Stimulated activated CD8-positive, alpha-beta memory T cell treated with anti-CD3 and anti-CD28 coated beads, Interleukin-4, amount 100 ng/mL, for 1 hour (primary cell): ENCODE measurements at places on chromosomes 12 and 14.

GRCh38 chr14:32710731-32711680 lies 227.7 kb upstream of the NPAS3 start:
- DNase-seq = no peak

DNA sequence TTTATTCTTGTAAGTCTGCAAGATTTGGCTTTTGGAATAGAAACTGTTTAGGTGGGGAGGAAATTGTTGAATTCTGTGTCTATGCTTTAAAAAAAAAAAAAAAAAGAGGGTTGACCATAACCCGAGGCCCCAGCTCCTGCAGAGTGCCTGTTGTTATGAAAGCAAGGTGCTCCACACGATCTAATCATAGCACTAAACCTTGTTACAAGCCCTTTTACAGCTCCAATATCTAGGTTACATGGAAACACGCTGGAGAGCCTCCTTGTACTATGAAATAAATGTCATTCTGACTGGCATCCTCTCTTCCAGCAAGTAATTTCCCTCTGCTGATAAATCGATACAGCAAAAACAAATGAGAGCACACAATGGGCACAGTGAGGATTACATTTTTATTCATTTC lies 303.1 kb upstream of the SOX5 start:
- no peak for DNase-seq

GRCh38 chr14:72576258-72576657 lies 317.6 kb downstream of the DPF3 start:
- DNase-seq = no peak

- no peak for DNase-seq
These were observed 725.0 kb upstream of the FLRT2 start for GRCh38 chr14:84804895-84805294.

DNA sequence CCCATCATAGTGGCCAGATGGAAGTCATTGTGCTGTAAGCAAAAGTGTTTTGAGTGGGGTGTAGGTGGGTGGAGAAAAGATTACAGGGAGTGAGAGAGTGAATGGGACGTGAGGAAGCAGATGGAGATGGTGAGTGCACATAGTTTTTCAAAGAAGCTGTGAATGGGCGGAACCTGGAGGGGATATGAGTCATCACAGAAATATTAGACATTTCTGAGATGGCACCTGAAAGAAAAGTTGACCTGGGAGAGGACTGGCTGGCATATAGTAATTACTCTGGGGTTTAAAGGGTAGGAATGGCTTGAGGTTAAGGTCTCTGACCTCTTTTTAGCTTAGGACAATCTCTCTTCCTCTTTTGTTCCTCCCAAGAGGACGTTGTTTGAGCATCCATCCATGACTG lies 50.5 kb downstream of the ANO4 start:
- no peak for DNase-seq

DNA sequence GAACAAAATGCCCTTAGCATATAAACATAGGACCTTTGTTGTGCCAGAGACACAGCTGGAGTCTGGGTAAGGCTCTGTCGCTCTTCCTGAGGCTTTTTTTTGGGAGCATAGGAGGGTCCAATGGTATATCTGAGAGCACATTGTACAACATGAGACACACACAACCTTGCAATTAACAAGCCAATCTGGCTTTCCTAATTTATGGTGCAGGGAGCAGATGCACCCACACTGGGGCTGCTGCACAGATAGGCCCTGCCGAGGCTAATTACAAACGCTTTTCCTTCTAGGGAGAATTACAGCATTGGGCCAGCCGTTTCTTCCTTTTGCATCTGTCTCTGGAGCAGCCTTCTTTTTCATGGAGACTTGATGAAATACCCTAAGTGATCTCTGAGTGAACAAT lies 75.0 kb upstream of the OVCH1 start:
- DNase-seq = no peak

GRCh38 chr14:84409435-84409834 lies 1120.5 kb upstream of the FLRT2 start:
- DNase-seq = no peak

GRCh38 chr12:7008864-7009263 lies 9.4 kb downstream of the LPCAT3 start:
- DNase-seq = no peak

GRCh38 chr12:107243341-107243740 lies 150.0 kb upstream of the CRY1 start:
- no peak for DNase-seq

DNA sequence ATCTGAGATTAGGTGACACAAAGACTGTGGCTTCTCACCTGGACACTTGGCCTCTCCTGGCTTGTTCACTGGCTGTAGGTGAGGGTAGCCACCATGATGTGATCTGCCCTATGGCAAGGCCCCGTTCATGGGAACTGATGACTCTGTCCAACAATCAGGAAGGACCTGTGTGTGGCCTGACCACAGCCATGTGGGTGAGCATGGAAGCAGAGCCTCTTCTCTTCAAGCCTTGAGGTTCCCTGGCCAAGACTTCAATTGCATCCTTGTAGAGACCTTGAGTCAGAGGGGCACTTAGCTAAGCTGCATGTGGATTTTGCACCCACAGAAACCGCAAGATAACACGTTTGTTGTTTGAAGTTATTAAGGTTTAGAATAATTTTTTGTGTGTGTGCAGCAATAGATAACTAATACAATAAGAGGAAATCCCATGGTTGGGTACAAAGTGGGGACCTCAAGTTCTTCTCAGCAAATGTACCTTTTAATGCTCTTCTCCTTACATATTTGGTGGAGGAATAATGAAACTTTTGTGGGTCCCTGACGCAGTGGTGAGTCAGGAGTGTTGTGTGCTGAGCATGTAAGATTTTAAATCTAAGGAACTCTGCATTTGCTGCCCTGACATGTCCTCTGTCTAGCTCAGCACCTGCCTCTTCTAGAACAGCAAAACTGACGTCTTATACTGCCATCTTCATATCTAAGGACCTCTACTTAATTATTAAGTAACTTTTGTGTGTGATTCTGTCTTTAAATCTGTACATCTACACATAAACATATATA lies 27.5 kb upstream of the PLEKHG7 start:
- no peak for DNase-seq

GRCh38 chr12:105113094-105113493 lies 5.6 kb downstream of the WASHC4 start:
- no peak for DNase-seq

- no peak for DNase-seq
These were observed 971.7 kb downstream of the FSCB start for GRCh38 chr14:43535231-43535838.

GRCh38 chr12:53044052-53044581 lies 5.7 kb upstream of the TNS2 start:
- no peak for DNase-seq

- DNase-seq = no peak
These were observed 1.5 kb upstream of the CRIP2 start for GRCh38 chr14:105473033-105473676.

GRCh38 chr14:80584744-80585505 lies 356.6 kb downstream of the CEP128 start:
- no peak for DNase-seq

DNA sequence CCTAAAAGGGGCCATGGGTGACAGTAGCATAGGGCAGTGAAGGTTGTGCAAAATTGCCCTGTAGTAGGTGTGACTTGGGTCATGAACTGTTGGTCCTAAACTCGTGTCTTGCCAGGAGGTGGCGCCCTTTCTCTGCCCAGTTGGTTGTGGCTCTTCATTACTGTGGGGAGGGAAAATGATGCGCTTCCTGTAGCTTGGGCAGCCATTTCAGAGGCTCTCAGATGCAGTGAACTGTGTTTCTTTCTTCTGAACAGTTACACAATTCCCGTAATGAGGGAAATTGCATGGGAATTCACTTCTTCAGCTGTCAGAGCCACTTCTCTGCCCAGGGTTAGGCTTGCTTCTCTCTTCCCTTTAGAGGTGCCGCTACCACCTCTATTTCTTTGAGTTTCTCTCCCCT lies 148.1 kb upstream of the NRXN3 start:
- DNase-seq = no peak

GRCh38 chr12:54529581-54529980 lies 19.8 kb upstream of the PDE1B start:
- no peak for DNase-seq

DNA sequence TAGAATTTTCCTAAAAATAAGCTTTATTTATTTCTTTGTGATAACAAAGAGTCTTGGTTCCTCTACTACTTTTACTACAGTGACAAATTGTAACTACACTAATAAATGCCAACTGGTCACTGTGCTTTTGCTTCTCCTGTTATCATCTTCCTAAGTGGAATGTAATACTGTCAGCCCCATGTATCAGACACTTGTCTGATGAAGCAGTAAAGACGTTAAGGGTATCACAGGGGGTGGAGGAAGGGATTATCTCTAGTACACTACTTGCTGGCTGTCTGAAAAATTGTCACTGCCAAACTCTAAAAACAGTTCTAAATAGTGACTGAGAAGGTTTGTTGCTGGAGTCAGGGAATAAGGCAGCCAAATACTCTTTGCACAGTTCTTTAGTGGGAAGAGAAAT lies 11.3 kb downstream of the ASB8 start:
- no peak for DNase-seq

- no peak for DNase-seq
These were observed 23.6 kb downstream of the KRT80 start for GRCh38 chr12:52168019-52168717.

- no peak for DNase-seq
These were observed 198.6 kb downstream of the GXYLT1 start for GRCh38 chr12:41946106-41946505.

GRCh38 chr12:49866859-49867569 lies 24.1 kb upstream of the BCDIN3D start:
- peak; percentile 44 for DNase-seq

DNA sequence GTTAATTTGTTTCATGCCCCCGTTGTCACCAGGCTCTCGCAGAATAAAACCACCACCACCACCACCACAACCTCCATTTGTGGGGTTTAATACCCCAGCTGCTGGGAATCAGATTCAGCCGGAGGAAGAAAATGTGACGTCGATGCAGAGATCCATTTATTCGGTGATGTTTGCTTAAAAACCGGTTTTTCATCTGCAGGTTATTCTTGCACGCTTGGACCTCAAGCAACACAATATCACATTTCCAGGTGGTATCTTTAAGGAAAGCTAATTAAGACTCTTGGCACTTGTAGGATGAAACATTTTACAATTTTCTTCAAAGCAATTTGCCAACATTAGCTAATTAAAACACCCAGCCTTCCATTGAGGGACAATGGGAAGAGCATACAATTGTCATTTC lies 39.8 kb downstream of the SPRING1 start:
- no peak for DNase-seq

DNA sequence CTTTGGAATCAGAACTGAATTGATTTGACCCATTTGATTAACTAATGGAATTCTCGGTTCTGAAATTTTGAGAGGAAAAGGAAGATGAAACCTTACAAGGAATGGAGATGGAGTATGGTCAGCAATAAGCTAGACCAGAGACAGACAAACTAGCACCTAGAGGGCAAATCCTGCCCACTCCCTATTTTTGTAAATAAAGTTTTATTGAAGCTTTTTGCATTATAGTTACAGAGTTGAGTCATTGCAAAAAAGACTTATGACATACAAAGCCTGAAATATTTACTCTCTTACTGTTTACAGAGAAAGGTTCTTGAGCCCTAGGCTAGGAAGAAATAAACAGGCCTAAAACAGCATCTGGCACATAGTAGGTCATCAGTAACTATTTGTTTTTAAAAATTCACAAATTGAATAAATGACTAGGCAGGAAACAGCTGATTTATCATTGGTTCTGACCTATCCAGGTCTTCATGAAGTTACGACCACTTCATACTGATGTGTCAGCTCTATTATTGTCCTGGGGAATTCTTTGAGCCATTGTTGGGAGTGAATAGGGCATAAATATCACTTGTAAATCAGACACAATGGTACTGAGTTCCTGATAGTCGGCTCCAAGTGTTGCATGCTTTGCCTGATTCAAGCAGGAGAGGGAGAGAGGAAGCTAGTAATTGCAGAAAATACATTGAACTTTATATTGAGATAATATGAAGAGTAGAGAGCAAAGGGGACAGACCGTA lies 14.6 kb upstream of the STAB2 start:
- no peak for DNase-seq

GRCh38 chr12:131758016-131758739 lies 47.3 kb downstream of the SFSWAP start:
- no peak for DNase-seq

- DNase-seq = no peak
These were observed 37.1 kb downstream of the USP15 start for GRCh38 chr12:62297321-62297720.

- DNase-seq = no peak
These were observed 17.4 kb upstream of the TAS2R42 start for GRCh38 chr12:11204173-11204572.

DNA sequence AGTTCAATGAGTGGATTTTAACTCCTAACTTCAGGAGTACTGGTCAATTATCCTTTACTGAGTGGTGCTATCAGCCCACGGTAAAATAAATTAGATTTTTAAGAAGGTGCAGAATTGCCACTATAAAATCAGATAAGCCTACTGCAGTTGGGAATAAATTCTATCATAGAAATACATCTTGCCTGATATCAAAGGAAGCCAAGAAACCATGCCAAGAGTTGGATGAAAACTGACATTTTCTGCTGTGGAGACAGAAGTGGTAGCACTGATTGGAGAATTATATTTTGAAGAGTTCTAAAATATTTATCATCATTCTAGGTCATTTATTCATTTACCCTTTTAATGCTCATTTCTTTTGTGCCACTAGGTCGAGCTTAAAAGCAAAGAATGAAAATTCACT lies 465.1 kb downstream of the APAF1 start:
- DNase-seq = no peak

- no peak for DNase-seq
These were observed 14.1 kb downstream of the KCNH3 start for GRCh38 chr12:49552899-49553298.

DNA sequence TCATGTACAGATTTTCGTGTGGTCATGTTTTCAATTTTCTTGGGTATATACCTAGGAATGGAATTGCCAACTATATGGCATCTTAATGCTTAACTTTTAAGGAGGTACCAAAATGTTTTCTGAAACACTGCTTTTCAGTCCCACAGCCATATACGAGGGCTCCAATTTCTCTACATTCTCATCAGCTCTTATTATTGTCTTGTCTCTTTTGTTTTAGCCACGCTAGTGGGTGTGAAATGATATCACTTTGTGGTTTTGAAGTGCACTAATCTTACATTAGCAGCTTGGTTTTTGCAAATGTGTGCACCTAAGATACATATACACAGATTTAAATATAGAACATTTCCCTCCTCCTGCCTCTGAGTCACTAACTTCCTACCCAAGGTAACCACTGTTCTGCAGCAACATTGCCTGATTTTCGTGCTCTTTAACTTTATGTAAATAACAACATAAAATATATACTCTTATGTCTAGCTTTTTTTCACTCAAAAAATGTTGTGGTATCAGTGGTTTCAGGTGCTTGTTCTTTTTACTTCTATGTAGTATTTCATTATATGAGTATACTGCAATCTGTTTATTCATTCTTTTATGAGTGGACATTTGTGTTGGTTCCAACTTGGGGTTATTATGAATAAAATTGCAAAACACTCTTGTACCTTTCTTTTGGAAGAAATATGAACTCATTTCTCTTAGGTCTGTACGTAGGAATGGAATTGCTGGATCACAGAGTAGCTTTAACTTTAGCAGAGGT lies 73.1 kb downstream of the ZFP36L1 start:
- DNase-seq = no peak
